Left lung (tissue), 14 donors: ENCODE measurements at places on chromosomes 5 and 9. TPM values are rescaled to one million over a fixed set of nuclear protein-coding genes. Genes with fewer than 3 reads are reported as not detected.

DNA sequence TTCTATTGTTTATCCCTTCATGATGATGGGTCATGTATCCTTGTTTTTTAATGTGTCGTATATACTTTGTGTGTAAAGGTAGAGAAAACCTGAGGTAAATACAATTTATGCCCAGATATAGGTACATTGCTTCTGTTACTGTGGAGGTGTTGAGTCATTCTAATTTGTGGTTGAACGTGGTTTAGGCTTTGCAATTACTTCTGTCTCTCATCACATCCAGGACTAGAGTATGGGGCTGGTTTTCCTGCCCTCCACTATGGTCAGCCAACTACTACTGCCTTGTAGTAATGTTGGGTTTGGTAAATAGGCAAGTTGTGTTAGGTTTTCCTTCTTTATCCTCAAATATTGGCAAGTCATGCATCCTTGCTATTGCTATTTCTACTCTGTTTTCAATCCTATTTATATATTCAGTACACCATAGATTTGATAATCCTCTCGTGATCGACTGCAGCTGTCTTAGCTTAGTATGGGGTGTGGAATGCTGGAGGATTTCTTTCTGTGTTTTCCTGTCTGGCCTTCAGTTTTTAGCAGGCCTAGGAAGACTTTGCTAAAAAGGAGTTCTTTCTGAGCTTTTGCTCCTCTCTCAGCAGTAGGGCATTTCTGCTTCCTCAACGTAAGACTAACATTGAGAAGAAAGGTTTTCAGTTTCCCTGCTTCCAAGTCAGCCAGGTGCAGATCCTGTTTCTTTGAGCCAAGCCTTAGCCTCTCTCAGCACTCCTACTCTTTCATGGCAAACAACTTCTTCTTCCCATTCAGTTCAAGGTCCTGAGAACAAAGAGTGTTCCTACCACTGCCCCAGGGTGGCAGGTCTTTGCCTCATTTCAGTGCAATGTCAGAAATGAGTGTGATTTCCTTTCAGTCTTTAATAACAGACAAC is 844.4 kb upstream of the CDH18 start:
- H3K27me3 ChIP-seq = no peaks in the 10 kb centered on the region
- no peaks in the 10 kb centered on the region for H3K4me1 ChIP-seq
- no peaks in the 10 kb centered on the region for H3K36me3 ChIP-seq
- no peak for DNase-seq
- H3K4me3 ChIP-seq = no peak overlapping the region

DNA sequence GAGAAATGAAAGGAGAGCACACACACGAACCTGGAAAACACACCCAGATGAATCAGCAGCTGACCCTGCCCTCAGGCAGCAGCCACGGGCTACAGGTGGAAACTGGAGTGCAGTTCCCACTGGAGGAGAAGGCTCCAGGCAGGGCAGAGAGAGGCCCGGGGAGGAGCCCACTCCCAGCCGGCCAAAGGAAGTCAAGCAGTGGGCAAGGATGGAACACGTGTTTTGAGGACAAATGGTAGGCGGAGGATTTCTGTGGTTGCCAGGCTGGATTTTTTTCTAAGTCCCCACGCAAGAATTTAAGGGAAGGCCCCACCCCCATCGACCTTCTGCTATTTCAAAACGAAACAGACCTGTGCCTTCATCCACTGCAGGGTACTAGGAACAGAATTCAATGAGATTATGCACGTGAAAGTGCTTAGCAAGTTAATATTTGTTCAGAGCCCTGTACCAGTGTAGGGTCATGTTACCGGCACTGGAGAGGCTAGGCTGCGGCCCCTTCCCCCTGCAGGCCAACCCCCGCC is 6.8 kb downstream of the EPB41L4B start:
- DNase-seq = no peak
- no peaks in the 10 kb centered on the region for H3K36me3 ChIP-seq
- no peak overlapping the region for H3K4me3 ChIP-seq
- no peak overlapping the region for H3K27ac ChIP-seq
- H3K27me3 ChIP-seq = peaks cover 74% of the 10 kb centered on the region

Gene RALGDS
- total RNA-seq = 56.4 TPM

GRCh38 chr5:74235552-74235951 is 405.0 kb downstream of the ENC1 start:
- H3K4me1 ChIP-seq = no peaks in the 10 kb centered on the region
- H3K27me3 ChIP-seq = no peaks in the 10 kb centered on the region
- H3K36me3 ChIP-seq = no peaks in the 10 kb centered on the region
- no peak for DNase-seq
- H3K27ac ChIP-seq = no peak overlapping the region

DNA sequence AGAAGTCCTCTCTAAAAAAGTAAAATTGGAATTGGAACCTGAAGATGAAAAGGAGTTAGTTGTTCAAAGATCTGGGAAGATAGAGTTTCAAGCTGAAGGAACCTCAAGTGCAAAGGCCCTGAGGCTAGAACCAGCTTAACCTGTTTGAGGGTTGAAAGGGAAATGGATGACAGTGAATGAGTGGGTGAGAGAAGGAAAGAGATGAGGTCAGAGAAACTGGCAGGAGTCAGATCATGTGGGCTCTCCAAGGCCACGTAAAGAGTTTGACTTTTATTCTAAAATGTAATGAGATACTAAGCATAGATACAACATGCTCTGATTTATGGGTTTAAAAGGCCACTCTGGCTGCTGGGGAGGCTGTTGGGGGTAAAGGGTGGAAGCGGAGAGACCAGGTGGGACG is 2.5 kb upstream of the RAD23B start:
- H3K4me3 ChIP-seq = no peak overlapping the region
- peaks cover 35% of the 10 kb centered on the region for H3K4me1 ChIP-seq
- H3K27me3 ChIP-seq = no peaks in the 10 kb centered on the region
- H3K27ac ChIP-seq = peak overlapping the region; percentile 100

- H3K36me3 ChIP-seq = no peaks in the 10 kb centered on the region
- DNase-seq = no peak
- H3K27ac ChIP-seq = no peak overlapping the region
Observed at GRCh38 chr9:91896097-91896496, 53.9 kb downstream of the ROR2 start.
